Neural progenitor cell (in vitro differentiated cells): ENCODE measurements at places on chromosomes 4 and X.

GRCh38 chrX:57134702-57135101 is 2.5 kb downstream of the SPIN2A start:
- DNase-seq = no peak

DNA sequence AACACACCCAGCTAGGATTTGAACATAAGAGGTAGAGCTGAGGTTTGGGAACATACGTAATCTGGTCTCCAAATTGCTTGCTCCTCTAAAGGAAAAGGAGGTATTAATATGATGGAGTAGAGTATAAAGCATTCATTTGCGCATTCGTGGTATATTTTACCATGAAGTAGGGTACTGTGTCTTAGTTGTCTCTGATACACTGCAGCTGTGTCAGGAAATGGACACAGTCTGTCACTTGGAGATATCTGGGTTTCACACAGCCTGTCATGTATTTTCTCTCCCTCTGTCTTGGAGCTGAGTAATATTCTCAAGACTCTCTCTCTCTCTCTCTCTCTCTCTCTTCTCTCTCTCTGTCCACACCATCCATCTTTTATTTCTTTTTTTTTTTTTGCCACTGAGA is 274.8 kb upstream of the UGT8 start:
- no peak for DNase-seq

DNA sequence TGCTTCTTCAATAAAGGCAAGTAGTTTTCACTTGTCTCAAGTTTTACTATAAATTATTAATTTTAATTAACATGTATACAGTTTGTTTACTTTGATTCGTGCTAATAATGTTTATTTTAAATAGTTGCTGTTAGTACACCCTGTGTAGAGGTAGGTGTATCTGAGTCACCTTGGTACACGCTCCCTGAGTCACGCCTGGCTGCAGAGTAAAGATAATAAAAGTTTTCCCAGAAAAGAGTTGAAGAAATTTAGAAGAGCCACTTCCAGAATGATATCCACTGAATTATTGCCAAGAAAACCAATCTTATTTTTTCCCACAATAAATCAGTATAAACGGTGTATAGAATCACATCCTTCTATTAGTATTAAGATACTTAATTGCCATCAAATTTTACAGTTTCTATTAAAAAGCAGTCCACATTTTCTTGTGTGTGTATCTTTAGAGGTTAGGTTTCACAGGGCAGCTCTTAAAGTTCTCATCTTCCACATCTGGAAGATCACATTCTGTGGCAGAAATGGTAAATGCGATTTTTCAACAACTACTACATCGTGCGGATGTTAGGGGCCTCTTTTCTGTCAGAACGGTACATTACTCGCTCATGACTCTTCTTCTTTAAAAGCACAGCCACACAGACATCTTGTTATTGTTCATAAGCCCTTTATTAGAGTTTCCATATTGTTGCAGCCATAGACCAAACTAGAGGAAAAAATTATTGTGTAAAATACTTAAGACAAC is 55.4 kb downstream of the HADH start:
- no peak for DNase-seq

DNA sequence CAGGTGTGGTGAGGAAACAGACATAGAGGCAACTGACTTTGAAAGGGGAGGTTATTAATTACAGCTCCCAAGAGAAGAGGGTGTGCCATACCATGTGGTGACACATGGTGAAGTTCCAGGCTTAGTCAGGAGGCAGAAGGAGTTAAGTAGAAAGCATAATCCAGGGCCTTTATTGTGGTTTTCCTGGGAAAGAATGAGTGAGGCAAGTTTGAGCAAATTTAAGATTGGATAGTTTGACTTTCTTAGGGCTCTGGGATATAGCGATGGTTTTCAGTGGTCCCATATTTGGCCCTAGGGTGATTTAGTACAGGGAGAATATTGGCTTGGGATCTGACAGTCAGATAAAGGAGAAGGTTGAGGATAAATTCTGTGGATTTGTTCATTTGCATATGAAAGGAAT is 495.9 kb upstream of the FSTL5 start:
- DNase-seq = no peak

- no peak for DNase-seq
These were observed 1023.0 kb upstream of the GRID2 start for GRCh38 chr4:91280551-91281290.
